Suppressor macrophage treated with lipopolysaccharide for 1 hour (primary cell): ENCODE measurements at places on chromosomes 1 and 21.

DNA sequence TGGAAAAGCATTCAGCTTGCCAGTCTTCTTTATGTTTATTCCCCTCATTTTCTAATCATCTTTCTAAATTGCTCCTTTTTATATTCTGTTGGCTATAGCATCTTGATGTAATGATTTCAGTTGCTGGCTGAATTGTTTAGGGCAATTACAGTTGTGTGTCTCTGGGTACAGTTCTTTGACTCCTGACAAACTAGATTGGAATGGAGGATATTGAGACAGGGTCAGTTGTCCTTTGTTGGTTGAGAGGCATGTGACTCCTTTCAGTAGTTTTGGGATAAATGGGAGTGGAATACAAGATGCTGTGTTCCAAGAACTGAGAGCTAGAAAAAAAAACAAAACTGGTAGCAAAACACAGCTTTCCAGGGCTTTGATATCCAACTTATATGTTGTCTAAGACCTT, 1.5 kb downstream of the CENPF start:
- no peak for DNase-seq

GRCh38 chr1:65812065-65812464, 19.4 kb downstream of the PDE4B start:
- peak; percentile 96 for DNase-seq

DNA sequence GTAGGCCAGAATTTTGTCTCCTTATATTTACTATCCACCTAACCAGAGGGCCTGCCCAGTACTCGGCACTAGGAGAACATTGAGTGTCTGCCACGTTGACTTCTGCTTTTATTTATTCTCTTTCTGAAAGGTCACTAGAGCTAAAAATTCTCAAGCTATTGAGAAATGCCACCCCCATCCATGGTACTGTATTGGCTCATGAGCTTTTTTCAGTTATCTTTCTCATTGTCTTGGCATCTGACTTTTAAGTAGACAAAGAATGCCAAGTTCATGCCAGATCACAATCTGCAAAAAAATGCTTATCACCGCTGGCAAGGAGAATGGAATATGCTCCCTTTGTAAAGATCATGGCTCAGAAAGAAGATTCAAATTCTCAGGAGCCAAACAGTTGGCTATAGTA, 49.8 kb upstream of the MROH9 start:
- no peak for DNase-seq

- DNase-seq, result no peak
These were observed 451.1 kb downstream of the SETD4 start for GRCh38 chr21:35609263-35609662.
